ENCODE measurements at places on chromosomes 11 and 22.

DNA sequence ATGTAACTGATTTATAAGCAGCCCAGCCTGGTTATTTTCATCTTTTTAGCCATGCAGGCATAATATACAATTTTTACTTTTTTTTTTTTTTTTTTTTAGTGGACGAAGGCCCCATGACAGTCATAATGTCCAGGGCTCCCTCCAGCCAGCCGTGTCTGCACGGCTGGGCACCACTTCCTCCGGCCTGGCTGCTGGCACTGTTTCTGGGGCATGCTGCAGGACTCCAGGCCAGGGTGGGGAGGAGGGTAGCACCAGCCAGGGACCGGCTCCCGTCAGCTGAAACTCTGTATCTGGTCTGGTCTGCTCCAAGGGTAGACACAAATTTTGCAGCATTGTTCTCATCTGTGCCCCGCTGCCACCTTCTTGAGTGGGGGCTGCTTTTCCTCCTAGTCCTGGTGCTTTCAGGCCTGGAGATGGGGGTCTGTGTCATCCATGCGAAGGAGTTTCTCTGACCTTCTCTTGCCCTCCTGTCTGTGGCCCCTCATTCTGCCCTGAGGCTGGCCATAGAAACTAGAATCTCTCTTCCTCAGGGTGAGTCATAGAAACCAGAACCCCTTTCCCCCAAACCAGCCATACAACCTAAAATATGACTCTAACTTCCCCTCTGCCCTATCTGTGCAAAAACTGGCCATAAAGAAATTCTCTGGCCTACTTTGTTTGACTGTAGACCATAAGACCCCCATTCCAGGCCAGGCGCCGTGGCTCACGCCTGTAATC lies 9.2 kb upstream of the RRP7A start:
- no peak for DNase-seq

- peak; percentile 48 for DNase-seq
Measured at GRCh38 chr11:130314184-130314749, 450 bp downstream of the ZBTB44 start.

- DNase-seq: no peak
Measured at GRCh38 chr11:473415-473814, 23.3 kb downstream of the PTDSS2 start.

- no peak for DNase-seq
Measured at GRCh38 chr11:93969925-93970922, 50.9 kb upstream of the HEPHL1 start.

DNA sequence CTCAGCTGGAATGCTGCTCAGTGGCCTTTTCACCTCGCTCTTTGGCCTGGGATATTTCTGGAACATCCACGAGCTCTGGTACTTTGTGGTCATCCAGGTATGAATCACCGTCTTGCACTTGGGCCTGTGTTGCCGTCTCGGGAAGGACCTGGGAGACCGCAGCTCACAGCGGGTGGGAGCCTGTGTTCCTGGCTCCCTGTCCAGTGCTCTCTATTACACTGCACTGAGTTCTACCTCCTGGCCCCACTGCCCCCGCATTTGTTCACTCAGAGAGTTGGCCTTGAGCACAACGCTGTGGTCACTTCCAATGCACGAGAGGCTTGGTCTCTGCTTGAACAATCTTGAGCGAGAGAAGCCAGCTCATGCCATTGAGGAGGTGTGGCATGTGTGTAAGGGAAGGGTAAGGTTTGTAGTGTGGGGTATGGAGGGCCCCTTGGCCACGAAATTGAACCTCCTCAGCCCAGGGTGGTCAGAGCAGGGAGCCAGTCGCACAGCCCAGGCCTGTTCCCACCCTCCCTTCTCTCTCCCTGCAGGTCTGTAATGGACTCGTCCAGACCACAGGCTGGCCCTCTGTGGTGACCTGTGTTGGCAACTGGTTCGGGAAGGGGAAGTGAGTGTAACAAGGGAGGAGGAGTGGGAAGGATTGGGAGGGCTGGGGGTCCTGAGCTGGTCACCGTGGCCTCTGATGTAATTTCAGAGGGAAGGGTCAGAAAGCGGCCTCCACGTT lies 16.2 kb downstream of the SLC37A2 start:
- no peak for DNase-seq

GRCh38 chr22:48800886-48801607 lies 1026.6 kb downstream of the BRD1 start:
- DNase-seq: no peak

DNA sequence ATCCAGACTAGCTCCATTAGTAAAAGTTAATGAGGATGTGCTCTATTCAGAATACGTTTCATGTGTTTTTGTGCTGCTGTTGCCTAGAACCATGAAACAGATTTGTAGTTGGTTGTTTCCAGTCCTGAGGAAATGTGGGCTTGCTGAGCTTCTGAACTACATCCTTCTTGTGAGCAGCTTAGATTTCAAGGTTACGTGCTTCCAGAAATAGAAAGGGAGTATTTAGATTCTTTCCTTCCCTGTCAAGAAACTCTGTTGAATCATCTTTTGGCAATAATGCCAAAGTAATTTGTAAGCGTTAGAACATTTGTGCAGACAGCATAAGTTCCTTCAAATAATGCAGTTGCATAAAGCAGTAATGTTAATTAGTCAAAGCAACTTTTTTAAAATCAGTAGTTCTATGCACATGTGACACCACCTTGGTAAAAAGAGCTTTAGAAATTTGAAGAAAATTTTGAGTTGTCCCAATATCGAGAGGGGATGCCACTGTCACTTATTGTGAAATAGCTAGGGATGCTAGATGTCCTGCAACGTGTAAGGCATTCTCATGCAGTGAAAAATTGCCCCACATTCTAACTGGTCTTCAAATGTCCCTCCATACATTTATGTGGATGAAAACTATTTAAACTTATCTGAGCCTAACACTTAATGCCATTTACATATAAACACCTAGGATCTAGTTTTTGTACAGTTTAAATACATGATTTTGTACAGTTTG lies 169.6 kb downstream of the ETS1 start:
- DNase-seq: no peak

- no peak for DNase-seq
Measured at GRCh38 chr11:42003801-42004200, 544.3 kb upstream of the LRRC4C start.

GRCh38 chr11:14240221-14240620 lies 118.8 kb downstream of the RRAS2 start:
- no peak for DNase-seq
